ENCODE measurements at places on chromosomes 7 and 10.

- no peak for DNase-seq
These were observed 272.0 kb downstream of the BAMBI start for GRCh38 chr10:28949005-28950004.

DNA sequence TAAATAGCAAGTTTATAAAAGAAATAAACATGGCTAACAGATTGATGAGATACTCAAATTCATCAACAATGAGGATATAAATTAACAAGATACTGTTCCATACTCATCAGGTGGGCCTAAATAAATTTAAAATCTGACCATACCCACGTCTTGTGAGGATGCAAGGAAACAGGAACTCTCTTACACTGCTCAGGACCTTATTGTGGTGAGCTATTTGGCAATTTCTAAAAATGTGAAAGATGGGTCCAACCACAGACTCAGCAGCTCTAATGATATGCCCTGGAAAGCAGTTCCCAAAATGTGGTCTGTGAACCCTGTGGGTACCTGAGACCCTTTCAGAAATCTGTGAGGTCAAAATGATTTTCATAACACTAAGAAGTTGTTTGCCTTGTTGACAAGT is 21.5 kb downstream of the RPP38 start:
- DNase-seq: no peak

GRCh38 chr10:22022257-22023032 is 18.9 kb upstream of the DNAJC1 start:
- peak; percentile 22 for DNase-seq

GRCh38 chr7:134832367-134832766 is 52.9 kb downstream of the CALD1 start:
- no peak for DNase-seq

DNA sequence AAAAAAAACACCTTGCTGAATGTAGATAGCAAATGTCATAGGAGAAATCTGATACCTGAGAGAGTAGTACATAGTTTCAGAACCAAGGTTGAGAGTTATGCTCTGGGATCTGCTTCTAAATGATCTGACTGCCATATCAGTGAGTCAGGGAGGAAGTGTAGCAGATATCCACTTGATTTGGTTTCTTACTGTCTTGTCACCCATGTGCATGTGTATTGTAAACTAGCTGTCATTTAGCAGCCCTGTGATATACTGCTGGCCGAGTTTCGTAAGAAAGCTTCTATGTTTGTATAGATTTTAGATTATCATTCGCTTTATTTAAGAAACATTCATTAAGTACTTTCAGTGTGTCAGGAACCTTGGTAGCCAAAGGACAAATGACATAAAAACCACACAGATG is 42.0 kb downstream of the SP4 start:
- no peak for DNase-seq

GRCh38 chr10:100508691-100509150 is 10.9 kb downstream of the SEC31B start:
- no peak for DNase-seq

GRCh38 chr7:2870471-2870931 is 26.4 kb upstream of the GNA12 start:
- DNase-seq: peak; percentile 67

GRCh38 chr7:106258789-106259188 is 26.0 kb downstream of the NAMPT start:
- DNase-seq: no peak

- no peak for DNase-seq
These were observed 132.4 kb downstream of the DNAH11 start for GRCh38 chr7:21675255-21675654.

DNA sequence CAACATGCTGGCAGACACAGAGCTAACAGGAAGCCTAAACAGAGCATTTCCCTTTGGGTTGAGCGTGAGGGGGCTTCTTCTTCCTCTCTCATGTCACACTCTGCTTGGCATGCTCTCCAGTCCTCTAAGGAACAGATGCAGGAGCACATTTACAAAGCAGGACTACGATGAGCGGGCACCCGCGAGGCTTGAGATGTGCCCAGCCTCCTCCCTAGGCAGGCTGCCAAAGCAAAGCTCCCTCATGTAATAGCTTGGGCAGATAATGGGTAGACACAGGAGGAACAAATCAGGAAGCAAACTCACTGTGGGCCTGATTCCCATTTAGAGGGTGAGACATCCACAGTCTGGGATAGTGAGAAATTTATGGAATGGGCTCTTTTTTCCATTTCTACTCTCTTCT is 519.1 kb downstream of the NRG3 start:
- no peak for DNase-seq

DNA sequence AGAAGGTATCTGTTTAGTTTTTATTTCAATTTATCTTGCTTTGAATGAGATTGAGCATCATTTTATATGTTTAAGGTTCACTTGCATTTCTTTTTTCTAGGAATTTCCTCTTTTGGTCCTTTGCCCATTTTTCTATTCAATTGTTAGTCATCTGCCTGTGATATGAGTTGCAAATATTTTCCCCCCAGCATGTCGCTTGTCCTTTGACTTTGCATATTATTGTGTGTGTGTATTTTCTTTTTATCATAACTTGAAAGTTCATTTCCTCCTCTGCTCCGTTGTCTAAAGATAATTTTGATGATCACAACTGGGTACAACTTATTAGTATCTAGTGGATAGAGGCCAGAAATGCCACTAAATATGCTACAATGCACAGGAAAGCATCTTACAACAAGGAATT is 132.7 kb upstream of the MDFIC start:
- no peak for DNase-seq

- DNase-seq: no peak
These were observed 10.4 kb upstream of the CNPY1 start for GRCh38 chr7:155556763-155557162.

DNA sequence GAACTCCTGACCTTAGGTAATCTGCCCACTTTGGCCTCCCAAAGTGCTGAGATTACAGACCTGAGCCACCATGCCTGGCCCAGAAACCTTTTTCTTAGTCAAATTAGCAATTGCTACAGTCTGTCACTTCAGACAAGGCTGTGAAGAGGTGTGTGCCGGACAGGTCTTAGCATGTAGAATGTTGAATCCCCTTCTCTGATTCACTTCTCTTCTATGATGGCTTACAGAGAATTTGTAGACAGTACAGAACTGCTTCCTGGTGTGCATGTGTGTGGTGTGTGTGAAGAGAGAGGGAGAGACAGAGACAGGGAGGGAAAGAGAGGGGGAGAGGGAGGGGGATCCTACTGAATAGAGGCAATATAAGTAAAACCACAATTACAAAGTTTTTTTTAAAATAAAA is 150.4 kb downstream of the PARD3 start:
- DNase-seq: no peak

- DNase-seq: peak; percentile 67
These were observed 96.7 kb upstream of the EFCAB10 start for GRCh38 chr7:105677817-105678573.

DNA sequence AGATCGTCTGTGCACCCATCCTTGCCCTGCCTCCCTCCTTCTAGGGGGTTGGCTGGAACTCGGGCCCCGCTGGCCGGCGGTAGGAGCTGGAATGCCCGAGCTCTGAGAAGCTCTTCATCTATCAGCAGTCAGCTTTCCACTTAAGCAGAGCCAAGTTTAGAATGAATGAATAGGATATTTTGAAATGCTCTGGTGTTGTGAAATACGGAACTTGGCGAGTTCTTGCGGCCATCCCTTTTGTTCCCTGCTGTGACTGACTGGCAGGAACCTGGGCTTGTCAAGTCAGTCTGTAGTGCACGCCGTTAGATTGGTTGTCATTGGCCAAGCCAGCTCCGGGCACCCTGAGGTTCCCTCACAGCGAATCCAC is 33.3 kb downstream of the FOXK1 start:
- no peak for DNase-seq

GRCh38 chr7:96921771-96922170 is 83.6 kb upstream of the DLX6 start:
- no peak for DNase-seq

DNA sequence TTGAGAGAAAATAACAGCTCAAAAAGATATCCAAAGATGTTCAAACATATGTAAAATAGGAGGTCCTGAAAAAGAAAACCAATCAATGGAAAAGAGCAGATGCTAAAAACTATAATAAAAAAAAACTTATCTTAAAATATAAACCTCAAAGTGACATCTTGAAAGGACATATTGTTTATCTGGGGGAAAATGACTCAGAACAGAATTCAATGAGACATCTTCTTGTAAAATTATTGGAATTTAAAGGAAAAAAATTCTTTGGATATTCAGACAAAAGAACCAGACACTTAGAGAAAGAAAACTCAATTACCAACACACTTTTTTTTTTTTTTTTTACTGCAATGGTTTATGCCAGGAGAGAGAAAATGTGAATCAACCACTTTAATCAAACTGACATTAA is 58.9 kb downstream of the NAMPT start:
- no peak for DNase-seq

DNA sequence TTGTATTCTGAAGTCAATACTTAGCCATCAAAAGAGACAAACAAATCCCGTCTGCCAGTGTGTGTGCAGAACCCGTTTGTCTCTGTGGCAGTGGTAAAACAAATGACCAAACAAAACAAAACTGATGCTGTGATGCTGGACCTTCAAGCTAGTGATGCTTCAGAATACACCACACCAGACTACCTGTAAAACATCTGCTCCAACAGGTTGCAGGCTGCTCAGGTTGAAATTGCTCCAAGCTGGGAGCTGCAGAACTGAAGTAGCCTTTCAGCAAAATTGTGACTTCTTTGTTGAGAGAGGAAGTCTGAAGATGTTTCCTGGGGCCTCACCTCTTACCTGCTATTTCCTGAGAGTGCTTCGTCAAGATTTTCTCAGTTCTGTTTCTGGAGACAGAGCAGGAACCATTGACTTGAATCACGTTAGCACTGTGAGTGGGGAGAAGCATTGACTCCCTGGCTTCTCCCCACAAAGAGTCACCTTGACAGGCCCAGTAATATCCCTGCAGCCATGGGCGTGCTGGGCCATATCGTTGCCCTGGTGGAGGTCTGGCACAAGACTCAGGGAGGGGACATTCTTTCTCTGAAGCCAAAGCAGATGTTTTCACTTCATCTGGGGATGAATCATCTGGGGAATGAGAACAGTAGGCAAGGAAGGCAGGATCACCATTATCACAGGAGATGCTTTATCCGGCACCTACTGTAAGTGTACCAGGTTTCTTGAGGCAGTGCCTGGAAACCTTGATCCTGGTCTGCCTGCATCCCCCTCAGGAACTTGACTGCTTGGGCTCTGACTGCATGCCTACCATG is 80.2 kb downstream of the RBM20 start:
- DNase-seq: no peak

GRCh38 chr10:14389981-14390590 is 59.4 kb upstream of the FRMD4A start:
- no peak for DNase-seq

DNA sequence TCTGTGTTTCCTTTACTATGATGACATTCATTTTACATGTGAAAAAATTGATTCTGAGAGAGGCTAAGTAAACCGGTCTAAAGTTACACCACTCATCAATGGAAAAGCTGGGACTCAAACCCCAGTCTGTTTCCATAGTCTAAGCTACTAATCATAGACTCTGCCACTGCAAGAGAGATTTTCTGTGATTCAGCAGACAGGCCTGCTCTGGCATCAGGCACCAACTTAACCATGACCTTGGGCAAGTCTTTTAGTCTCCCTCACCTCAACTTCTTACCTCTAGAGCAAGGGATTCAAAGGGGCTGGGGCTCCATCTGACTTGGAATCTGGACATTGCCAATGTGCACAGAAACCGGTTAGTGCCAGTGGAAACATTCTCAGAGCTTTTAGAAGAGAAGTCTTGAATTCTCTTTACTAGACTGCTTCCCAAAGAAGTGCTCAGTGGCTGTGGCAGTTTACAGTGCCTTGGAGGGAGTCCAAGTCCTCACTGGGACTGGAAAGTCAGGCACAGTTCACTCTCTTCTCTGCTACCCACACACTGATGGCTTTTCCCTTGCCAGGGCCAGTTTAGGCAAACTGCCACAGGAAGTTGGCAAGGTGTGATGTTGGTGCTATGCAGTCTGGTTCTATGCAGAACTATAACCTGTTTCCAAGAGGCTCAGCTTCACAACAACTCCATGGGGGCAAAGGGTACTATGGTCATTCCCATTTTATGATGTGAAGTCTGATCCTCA is 4.5 kb upstream of the BLNK start:
- DNase-seq: peak; percentile 80

GRCh38 chr10:30448092-30448491 is 14.1 kb downstream of the MAP3K8 start:
- DNase-seq: no peak

GRCh38 chr10:71216363-71216695 is 4.0 kb downstream of the UNC5B start:
- no peak for DNase-seq

- DNase-seq: no peak
These were observed 38.5 kb upstream of the ZNRF2 start for GRCh38 chr7:30245913-30246312.

- no peak for DNase-seq
These were observed 3.8 kb downstream of the HTR5A start for GRCh38 chr7:155073922-155074321.

- no peak for DNase-seq
These were observed 144.7 kb downstream of the PFKFB3 start for GRCh38 chr10:6347391-6347951.

- no peak for DNase-seq
These were observed 10.2 kb upstream of the SDHAF3 start for GRCh38 chr7:97107192-97107800.

DNA sequence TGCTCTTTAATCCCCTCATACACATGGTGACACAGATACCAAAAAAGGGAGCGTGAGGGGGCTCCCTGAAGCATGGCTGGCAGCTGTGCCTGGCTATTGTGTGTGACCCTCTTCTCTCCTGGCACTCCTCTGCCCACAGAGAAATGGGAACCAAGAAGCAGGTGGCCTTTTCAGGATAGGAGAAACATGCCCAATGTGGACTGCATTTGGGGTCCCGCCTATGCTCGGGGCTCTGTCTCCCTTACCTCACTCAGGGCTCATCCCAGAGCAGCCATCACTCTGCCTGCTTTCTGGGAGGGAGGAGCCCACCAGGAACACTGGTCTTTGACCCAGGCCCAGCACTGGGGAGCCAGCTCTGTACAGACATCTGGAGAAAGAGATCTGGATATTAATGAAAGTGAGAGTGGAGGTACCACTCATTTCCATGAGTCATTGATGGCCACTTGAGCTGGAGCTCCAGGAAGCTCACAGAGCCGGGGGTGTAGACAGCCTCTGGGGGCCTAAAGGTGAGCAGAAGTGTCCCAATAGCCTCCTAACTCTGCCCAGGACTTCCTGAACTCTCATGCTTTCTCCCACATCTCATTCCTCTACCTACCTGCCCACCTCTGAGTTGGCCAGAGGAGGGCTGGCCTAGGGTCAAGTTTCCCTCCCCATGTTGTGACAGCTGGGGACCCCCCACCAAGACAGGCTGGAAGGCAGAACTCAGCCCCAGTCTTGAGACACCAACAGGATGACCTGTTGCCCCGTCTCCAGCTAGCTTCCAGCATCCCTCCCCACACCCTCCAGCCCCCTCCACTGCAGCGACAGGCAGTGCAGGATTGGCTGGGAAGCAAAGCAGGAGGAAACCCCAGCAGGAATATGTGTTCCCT is 42.6 kb downstream of the DRGX start:
- no peak for DNase-seq

DNA sequence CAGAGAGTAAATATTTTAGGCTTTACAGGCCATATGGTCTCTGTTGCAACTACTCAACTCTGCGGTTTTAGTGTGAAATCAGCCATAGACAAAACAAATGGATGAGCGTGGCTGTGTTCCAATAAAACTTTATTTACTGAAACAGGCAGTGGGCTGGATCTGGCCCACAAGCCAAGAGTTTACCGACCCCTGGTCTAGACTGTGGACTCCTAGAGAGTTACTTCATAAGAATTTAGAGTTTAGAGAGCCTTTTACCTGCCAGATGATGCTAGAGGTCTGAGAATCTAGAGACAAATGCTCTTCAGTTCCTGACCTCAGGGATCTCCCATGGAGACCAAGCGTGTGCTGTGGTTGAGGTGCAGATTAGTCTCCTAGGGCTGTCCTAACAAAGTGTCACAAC is 174.8 kb downstream of the PTEN start:
- no peak for DNase-seq

Data from colonic mucosa (tissue), 4 donors.